ENCODE measurements at places on chromosomes 12 and 14. TPM values are rescaled to one million over a fixed set of nuclear protein-coding genes. Genes with fewer than 3 reads are reported as not detected.

SIX6 gene
- not detected for total RNA-seq

TAS2R9 gene
- not detected for total RNA-seq

VRTN gene
- total RNA-seq: not detected

OR6C65 gene
- total RNA-seq: not detected

KCNA5 gene
- total RNA-seq: 1.8 TPM

All from upper lobe of right lung (tissue), 1 donor.